Fibroblast of pulmonary artery (primary cell): ENCODE measurements at places on chromosomes 16 and 17.
A peak's percentile ranks its signal among the peaks of the same experiment; 100 is the strongest.

DNA sequence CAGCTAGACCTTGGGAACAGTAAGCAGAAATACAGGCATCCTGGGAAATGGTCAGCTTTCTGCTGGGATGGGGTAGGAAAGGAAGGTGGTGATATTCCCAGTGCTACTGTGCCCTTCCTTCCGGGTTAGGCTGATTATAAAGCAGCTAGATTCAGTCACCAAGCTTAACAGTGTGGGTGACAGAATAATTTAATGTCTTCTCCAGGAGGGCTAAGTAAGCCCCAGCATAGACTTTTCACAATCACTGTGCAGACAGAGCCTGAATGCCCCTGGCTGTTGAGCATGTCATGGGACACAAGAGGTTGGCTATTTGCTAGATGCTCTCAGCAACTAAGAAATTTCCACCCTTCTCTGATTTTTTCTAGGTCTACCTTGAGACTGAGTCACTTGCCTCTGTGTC, 513.0 kb downstream of the TOX3 start:
- no peak for DNase-seq

- DNase-seq: no peak
These were observed 615.6 kb upstream of the SOX9 start for GRCh38 chr17:71505200-71505599.

DNA sequence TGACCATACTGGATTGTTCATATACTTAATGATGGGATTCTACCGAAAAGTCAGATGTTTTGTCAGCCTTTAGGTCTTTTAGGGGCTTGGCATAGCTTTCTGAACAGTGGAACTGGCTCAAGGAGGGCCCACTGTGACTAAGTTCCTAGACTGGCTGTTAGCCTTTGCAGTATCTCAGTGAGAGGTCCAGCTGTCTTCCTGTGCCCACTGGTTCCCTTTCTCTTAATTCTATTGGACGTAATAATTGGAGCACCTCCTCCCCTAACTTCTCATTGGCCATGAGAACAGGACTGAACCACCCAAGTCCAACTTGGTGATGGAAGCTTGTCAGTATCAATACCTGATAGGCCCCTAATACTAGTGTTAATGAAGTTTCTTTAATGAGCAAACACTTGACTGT, 13.5 kb downstream of the KPNA2 start:
- no peak for DNase-seq

DNA sequence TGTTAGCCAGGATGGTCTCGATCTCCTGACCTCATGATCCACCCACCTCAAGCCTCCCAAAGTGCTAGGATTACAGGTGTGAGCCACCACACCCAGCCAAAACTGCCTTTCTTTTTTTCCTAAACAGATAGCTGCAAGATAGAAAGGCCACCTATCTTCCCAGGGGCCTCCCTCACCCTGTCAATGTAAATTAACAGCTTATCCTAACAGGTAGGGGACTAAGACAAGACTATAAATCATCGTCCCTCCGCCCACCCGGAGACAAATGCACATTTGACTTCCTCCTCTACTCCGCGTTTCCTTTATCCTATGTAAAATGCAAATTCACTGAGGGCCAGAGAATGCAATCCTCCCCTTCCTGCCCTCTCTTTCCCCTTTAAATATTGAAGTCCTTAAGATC, 71.4 kb downstream of the MARF1 start:
- DNase-seq: no peak

GRCh38 chr16:69937465-69937951, 13.6 kb upstream of the CLEC18A start:
- DNase-seq: peak; percentile 25

- DNase-seq: no peak
These were observed 17.1 kb downstream of the ANKRD11 start for GRCh38 chr16:89473136-89473712.

DNA sequence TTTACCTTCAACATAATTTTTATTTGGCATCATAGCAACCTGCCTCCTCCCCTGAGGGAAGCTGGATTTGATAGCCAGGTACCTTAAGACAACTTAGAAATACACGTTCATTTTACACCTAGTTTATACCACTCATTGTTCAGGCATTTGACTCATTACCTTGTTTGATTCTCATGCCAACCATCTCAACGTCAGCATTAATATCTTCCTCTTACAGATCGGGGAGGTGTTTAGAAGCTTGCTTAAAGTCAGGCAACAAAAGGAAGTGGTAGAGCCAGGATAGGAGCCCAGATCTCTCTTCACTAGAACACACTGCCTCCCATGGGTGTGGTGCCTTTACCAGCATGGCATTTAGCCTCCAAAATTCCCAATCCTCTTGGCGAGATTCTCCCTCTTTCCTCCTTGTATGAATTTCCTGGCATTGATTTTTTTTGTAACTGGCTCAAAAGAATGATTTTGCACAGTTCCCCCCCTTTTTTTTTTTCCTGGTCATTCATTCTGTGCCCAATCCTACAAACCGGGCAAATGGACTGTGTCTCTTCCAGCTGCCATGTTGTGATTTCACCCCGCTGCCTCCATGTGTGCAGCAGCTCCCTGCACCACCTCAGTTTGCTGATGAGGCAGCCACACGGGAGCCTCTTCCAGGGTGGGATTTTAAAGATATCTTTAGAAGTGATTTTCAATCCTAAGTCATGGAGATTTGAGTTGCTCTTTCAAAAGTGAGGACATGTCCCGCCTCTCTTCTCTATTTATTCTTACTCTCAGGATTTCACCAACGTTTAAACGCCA, 383.6 kb downstream of the UTP18 start:
- DNase-seq: no peak

DNA sequence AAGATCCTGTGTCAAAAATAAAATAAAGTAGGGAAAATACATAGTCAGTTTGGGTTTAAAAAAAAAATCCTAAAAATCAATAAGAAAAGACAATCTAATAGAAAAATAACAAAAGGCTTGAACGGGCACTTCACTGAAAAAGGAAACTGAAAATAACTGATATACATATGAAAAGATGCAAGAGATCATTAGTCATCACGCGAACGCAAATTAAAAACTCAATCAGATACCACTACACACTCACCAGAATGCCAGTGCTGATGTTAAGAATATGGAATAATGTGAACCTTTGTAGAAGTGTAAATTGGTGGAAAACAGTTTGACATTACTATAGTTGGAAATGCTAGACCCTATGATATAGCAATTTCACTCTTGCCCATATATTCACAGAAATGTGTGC, 14.6 kb downstream of the GNGT2 start:
- no peak for DNase-seq

- DNase-seq: no peak
These were observed 20.0 kb downstream of the GLG1 start for GRCh38 chr16:74586948-74587347.

GRCh38 chr16:84065536-84066132, 23.0 kb upstream of the SLC38A8 start:
- peak; percentile 72 for DNase-seq

DNA sequence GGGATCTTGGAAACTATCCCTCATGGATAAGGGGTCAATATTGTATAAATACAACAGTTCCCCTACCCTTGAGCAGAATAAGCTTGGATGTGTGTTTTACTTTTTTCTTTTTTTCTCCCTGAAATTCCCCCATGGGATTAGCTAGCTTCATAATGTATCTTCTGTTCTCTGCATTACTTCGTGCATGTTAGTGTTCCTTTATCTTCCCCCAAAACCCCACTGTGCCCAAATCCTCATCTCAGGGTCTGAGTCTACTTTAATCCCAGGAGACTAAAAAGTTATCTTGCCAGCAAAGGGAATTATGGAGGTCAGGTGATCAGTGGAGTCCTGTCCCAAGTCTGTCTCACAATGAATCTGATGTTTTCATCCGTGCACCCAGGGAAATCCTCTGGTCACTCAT, 217.5 kb upstream of the CNTNAP4 start:
- no peak for DNase-seq

DNA sequence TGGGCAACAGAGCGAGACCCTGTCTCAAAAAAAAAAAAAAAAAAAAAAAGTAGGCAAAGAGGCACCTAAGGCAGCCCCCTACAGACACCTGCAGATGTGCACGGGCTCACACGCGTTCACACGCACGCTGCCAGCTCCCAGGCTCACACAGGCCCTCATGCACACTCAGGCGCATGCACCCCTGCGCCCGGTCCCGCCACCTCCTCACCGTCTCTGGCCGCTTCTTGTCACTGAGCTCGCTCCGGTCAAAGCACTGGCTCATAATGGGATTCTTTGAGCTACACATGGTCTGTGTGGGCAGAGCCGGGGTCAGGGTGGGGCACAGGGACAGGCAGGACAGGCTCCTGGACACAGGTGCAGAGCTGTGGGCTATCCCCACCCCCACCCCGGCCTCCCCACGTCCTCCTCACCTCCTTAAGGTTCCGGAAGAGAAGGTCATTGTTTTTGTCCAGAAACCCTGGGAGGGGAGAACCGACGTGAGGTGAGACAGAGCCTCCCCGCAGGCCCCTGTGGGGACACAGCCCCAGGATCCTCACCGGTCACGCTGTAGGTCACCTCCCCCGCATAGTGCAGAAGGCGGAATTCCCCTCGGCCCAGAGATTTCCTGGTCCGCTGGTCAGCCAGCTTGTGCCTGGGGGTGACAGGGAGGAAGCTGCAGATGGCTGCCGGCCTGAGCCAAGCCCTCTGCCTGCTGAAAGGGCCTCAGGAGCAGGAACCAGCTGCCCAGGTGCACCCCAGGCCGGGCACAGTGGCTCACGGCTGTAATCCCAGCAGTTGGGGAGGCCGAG, 17.9 kb downstream of the MYO1C start:
- no peak for DNase-seq
